Cortex of kidney (tissue), 1 donor: ENCODE measurements at places on chromosomes 4 and X.

GRCh38 chrX:153966841-153967535 lies 4.6 kb downstream of the HCFC1 start:
- no peak for DNase-seq

DNA sequence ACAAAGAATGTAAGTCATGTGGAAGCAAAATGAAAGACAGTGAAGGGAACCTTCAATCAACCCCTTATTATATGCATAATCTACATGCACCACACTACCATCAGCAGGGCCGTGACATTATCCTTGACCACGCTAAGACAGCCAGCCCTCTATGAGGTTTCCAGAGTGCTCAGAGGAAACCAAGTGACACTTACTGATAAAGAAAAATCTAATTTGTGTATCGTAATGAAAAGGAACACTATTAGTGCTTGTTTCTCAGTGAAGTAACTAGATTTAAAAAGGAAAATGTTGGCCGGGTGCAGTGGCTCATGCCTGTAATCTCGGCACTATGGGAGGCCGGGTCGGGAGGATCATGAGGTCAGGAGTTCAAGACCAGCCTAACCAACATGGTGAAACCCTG lies 56.4 kb downstream of the ABCG2 start:
- no peak for DNase-seq

GRCh38 chr4:61750810-61751209 lies 550.7 kb downstream of the ADGRL3 start:
- DNase-seq = no peak

- no peak for DNase-seq
Observed at GRCh38 chr4:22707390-22707789, 14.7 kb downstream of the GBA3 start.

GRCh38 chrX:1836683-1837082 lies 221.8 kb downstream of the ASMT start:
- DNase-seq = no peak

DNA sequence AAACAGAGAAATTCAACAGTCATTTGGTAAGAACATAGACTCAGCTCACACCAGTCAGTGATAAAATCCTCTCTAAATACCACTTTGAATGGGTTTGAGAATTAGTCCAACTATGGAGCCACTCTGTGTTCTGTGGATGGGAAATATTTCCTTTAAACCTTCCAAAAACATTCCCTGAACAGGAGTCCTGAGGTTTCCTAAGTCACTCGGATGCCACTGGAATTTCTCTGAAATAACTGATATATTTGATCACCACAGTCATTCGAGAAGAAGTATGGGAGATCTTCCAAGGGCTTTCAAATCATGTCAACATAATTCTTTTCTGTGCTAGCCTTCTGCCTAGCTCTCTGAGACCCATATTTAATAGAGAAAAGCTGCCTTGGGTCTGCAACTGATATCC lies 958.6 kb downstream of the STIM2 start:
- no peak for DNase-seq

GRCh38 chrX:11887175-11887574 lies 129.1 kb downstream of the MSL3 start:
- no peak for DNase-seq

DNA sequence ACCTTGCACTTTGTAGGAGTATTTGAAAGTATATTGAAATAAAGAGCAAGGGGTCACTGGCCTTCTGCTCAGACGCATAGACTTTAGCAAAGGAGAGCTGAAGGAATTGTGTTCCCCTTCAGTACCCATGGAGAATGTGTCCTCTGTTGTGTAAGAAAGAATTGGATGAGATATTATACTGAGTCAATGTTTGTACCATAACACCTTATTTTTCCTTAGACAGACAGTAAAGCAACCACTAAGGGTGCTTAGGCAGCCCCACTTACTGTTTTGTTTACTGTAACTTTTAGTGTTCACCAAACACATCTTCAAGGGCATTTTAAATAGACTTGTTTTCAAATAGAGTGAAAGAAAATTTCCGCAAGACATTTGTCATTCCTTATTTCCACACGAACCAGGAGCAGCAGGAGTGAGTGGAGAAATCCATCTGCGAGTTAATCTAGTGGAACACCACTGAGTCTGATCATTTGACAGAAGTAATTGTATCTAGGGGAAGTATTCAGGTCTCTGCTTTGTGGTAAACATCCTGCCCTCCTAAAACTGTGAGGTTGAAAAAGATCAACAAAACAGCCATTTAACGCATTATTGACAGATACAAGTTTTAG lies 89.5 kb downstream of the SLIT2 start:
- no peak for DNase-seq

- no peak for DNase-seq
Observed at GRCh38 chr4:42489095-42489494, 91.8 kb downstream of the SHISA3 start.

GRCh38 chr4:163680386-163681098 lies 186.1 kb downstream of the TMA16 start:
- DNase-seq = no peak
